ENCODE measurements at places on chromosomes 1 and 21.

- no peak for DNase-seq
Measured at GRCh38 chr1:44911026-44911425, 68.0 kb upstream of the PTCH2 start.

GRCh38 chr1:95321531-95321930, 87.5 kb downstream of the RWDD3 start:
- no peak for DNase-seq

GRCh38 chr1:210646258-210646616, 317.5 kb downstream of the HHAT start:
- no peak for DNase-seq

GRCh38 chr1:110976089-110976488, 12.4 kb upstream of the LRIF1 start:
- DNase-seq = no peak

DNA sequence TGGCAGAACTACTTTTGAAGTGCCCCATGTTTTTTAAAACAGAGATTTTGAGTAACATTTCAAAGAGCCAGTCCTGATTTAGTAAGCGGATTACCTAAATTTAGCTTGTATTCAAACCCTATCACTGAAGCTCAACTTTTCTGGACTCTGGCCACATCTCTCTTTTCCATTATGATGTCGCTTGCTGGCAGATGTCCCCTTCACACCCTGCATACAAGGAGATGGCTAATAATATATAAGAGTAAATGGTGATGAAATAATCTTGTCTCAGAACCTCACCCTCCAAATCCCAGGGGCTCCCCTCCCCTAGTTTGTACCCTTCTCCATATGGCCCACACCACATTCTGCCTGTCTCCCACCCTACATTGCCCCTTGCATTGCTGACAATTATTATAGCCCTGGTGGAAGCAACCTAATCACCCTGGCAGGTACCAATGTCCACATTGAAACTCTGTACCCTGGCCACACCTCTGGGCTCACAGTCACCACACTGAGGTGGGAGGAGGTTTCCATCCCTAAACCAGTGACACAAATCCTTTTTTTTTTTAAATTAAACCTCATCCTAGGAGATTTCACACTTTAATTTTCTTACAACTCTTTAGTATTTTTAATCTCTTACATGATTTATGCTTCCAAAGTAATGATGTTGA, 106.0 kb upstream of the SYT6 start:
- no peak for DNase-seq

- no peak for DNase-seq
Measured at GRCh38 chr1:157301477-157302198, 163.4 kb upstream of the ETV3 start.

DNA sequence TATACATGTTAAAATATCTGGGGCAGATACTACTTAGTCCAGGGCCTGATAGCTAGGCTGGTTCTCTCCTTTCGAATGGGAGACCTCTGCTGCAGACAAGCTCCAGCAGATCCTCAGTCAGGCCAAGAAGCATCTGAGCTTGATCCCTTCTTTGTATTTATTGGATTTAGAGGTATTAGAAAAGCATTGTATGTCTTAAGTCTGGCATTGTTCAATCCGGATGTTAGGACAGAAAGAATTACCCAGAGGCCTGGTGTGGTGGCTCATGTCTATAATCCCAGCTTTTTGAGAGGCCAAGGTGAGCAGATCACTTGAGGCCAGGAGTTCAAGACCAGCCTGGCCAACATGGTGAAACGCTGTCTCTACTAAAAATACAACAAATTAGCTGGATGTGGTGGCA, 21.2 kb upstream of the EYA3 start:
- no peak for DNase-seq

DNA sequence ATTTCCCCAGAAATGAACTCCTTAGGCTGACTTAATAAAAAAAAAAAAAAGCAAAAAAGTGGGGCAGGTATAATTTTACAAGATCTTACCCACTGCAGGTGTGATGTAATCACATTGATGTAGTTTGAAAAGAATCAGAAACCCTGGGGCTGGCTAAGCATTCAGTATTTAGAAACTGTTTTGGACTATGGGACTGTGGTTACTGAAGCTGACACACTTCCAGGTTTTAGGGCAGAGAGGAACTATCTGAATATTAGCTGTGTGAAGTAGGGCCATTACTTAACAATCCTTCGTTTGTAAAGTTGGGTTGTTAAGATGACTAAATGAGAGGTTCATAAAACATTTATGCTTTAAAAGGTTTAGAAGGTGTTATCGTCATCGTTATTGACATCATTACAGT, 165.3 kb downstream of the FASLG start:
- DNase-seq = no peak

DNA sequence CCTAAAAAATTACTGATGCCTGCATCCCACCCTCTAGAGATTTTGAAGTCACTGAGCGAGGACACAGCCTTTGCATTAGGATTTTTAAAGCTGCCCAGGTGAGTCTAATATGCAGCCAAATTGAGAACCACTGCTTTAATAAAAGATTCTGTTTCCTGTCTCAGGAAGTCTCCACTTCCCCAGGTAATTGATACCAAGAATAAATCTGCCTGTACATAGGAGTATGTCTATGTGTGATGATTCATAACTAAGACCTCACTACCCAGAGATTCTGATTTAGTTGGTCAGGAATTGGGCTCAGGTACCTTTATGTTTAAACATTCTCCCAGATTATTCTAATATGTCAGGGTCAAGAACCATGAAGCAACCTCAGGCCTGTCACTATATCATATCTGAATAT, 108.8 kb upstream of the ARTN start:
- no peak for DNase-seq

GRCh38 chr1:19465650-19466049, 19.7 kb downstream of the CAPZB start:
- DNase-seq = no peak

GRCh38 chr1:180143359-180143758, 11.3 kb upstream of the QSOX1 start:
- DNase-seq = no peak

- DNase-seq = no peak
Measured at GRCh38 chr1:39391691-39392679, 99.5 kb upstream of the BMP8A start.

DNA sequence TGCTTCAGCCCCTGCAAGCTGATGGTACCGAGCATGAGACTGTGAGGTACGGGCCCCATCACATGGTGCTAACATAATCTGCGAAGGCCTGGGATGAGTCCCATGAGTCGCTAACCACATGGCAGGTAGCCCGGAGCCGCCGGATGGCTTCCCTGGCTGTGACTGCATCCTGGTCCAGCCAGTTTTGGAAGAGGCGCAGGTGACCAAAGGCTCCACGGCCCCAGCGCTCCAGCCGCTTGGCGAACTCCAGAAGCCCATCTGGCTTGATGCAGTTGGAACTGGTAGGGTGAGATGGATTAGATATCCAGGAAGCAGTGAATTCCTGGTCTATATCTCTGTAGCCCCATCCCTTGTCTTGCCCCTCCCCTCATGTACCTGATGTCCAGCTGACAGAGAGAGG, 24.6 kb downstream of the LRRC41 start:
- DNase-seq = no peak
